ENCODE measurements at places on chromosomes 7 and 10.

GRCh38 chr10:118321724-118322575, 20.2 kb downstream of the FAM204A start:
- DNase-seq: no peak

- DNase-seq: no peak
Observed at GRCh38 chr7:29924684-29925083, 64.9 kb downstream of the SCRN1 start.

- no peak for DNase-seq
Observed at GRCh38 chr10:5390607-5391205, 13.9 kb downstream of the TUBAL3 start.

- no peak for DNase-seq
Observed at GRCh38 chr10:74231375-74231774, 80.4 kb downstream of the ADK start.

GRCh38 chr7:134660961-134661376, 14.3 kb downstream of the BPGM start:
- DNase-seq: no peak

GRCh38 chr7:100545360-100546128, 6.5 kb downstream of the AGFG2 start:
- no peak for DNase-seq

GRCh38 chr7:23654508-23654907, 25.5 kb upstream of the FAM221A start:
- no peak for DNase-seq

DNA sequence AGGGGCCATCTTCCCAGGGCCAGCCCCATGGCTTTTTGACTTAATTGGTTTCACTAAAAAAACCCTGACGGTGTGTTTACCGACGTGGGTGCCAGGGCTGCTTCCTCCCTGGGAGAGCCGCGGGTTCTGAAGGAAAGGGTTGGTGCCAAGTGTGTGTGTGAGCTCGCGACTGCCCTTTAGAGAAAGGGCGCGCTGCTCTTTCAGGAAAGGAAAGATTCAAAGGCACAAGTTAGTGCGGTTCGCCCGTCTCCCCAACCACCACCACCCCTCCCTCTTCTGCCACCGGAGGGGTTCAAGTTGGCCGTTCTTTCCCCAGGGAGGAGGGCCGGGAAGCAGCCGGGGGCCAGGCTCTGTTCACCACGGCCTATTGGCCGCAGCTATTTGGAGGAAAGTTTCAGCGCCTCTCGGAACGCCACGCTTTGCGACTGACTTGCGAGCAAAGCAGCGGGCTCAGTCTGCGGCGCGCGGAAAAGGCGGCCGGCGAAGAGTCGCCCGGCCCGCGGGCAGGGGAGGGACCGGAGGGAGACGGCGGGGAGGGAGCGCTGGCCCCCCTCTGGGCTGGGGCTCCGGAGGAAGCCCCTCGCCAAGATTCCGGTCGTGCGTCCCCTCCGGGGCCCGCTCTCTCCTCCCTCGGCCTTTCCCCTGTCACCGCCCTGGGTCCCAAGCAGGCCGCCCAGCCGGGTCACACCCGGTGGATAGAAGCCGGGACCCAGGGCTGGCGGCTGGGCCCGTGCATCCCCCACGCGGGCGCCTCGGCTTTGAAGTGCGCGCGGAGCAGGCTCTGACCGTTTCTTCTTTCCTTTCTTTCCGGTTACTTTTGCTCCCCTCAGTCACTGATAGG, 165.9 kb upstream of the PPP1R3A start:
- DNase-seq: no peak

GRCh38 chr10:50025627-50026026, 37.4 kb downstream of the AGAP6 start:
- peak; percentile 95 for DNase-seq

GRCh38 chr10:43320226-43320625, 51.2 kb upstream of the FXYD4 start:
- DNase-seq: no peak

- DNase-seq: no peak
Observed at GRCh38 chr7:151172273-151173141, 5.0 kb upstream of the GBX1 start.

- DNase-seq: no peak
Observed at GRCh38 chr10:124145109-124145870, 51.9 kb upstream of the CHST15 start.

- no peak for DNase-seq
Observed at GRCh38 chr7:150400008-150400787, 21.1 kb downstream of the ZNF775 start.

GRCh38 chr7:37656913-37657530, 26.5 kb upstream of the GPR141 start:
- DNase-seq: no peak

- DNase-seq: no peak
Observed at GRCh38 chr7:157276091-157276561, 60.7 kb upstream of the DNAJB6 start.

DNA sequence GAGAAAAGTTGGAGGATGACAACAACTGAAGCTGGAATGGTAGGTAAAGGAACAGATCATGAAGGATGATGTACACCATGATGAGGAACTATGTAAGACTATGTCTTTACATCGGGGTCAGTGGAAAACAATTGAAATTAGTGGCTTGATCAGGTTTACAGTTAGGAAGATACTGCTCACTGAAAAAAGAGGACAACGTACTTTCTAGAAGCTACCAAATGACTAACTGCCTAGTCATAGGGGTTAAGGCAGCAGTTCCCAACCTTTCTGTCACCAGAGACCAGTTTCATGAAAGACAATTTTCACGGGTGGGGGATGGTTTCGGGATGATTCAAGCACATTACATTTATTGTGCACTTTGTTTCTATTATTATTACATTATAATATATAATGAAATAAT, 91.6 kb upstream of the ANKRD1 start:
- DNase-seq: no peak

- no peak for DNase-seq
Observed at GRCh38 chr10:89255793-89256192, 4.2 kb upstream of the LIPA start.

DNA sequence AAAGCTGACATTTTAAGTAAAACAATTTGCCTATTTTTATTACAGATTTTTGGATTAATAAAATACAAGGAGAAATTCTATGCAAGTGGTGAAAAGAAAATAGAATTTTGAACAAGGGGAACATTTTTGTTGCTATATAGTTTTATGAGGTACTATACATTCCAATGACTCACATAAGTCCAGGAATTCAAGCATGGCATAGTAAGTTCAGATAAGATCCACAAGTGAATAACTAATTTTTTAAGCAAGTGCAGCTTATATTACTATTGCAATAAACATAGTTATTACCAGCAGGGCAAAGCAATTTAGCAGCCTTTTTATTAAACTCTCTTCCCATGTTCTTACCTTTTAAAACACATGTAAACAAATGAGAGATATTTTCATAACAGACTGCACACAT, 1123.5 kb upstream of the LRRN3 start:
- DNase-seq: no peak

DNA sequence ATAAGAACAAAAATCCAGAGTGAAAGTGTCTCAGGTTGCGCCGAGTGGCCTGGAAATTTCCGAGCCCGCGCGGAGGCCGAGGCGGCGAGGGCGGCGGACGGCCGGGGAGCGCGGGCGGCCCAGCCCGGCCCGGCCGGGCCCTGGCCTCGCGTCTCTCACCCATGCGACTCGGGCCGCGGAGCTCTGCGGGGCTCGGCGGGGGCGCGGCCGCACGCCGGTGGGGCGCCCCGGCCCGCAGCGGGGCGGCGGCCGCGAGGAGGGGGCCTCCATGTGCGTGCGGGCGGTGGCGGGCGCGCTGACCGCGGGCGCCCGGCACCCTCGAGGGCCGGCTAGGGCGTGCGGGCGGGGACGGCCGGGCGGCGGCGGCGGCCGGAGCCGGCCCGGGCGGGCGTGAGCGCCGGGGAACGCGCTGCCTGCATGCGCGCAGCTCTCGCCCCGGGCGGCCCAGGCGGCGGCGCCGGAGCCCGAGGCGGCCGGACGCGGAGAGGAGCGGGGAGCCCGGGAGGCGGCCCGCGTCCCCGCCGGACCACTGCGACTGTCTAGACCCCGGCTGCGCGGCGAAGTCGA, 302 bp upstream of the EN2 start:
- no peak for DNase-seq

DNA sequence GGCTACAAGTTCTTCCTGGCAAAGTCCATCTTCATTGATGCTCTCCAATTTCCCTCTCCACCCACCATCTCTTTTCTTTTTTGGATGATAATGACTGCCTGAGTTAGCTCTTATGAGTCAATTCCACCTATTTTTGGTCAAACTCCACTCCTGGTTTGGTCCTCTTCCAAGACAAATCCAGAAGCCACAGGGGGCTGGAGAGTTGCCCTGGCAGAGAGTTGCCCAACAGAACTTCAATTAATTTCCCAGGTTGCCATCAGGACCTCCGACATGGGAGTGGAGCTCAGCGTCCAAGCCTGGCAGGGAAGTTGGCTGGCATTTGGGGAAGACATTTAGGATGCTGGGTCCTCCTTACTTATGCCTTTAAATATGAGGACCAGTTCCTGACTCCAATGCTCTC, 29.2 kb upstream of the KCNMA1 start:
- no peak for DNase-seq

DNA sequence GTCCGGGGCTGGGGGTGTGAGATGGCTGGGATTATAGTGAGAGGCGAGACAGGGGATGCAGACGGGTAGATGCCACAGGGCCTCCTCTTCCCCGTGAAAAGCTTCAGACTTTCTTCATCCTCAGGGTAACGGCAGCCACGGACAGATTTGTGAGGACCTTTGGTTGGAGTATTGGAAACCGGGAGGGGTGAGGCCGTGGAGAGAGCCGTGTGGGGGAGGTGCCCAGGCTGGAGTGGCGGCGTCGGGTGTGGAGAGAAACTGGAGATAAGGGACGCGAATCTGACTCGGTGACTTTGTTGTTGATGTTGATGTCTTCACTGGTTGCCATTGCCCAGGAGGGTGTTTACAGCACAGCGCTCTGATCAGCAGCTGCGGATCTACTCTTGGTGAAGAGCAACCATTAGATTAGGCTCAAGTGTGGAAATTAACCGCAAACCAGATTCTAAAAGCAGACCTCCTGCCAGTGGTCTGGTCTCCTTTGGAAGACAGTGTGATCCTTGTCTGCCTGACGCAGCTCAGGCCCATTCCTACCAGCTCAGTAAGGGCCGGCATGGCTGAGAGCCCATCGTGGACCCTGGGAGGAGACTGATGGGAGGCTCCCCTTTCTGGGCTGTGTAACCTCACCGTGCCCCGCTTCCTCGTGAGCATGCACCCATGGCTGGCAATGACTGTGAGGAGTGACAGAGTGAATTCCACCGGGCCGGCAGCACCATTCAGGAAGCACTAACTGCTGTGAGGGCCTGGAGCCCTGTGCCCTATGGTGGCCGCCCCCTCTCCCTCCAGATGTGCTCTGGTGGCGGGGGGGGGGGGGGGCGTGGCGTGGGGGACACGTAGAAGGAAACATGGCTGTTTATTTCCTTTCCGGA, 90.3 kb downstream of the INPP5A start:
- no peak for DNase-seq

DNA sequence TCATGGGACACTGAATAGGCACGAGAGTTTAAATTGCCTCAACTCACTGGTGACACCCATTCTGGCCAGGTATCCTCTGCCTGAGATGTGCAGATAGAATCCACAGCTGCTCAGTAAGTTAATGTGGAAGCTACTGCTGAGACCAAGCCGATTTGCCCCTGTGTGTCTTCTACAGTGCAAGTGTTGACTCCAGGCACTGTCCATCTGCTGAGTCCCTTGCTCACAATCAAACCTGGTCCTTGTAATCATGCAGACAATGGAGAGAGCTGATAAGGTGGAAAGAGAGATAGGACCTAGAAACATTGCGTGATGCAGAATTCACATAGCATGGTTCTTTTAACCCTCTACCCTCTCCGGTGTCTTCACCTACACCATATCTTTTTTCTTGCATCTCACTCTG, 101.4 kb downstream of the ITGB8 start:
- no peak for DNase-seq

DNA sequence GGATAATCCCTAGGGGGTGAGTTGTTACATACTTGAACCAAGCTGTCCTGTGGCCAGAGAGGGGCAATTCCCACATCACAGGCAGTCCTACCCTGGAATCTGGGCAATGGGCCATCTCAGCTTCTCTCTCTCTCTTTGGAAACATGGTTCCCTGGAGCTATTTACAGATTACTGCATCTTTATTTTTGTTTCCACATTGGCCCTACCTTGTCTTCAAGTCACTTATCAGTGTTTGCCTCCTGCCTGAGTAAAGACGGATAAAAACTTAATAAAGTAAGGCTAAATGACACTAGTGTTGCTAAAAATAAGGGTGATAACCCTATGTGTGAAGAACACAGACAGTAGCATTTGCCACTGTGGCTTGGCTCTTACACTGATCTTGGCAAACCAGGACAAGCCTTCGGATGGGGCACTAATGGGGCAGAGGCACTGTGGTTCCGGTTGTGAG, 228.2 kb downstream of the GFRA1 start:
- DNase-seq: no peak

DNA sequence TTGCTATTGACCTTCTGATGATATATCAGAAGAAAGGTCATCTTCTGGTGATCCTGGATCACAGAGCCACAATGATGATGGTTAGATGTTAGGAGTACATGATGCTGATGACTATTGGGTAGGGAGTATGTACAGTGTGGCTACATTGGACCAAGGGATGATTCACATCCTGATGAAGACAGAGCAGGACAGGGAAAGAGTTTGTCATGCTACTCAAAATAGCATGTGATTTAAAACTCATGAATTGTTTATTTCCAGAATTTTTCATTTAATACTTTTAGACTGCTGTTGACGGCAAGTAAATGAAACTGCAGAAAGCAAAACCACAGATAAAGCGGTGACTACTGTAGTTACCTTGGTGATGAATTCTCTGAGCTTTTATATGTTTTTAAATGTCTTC, 397.3 kb downstream of the PPP1R3A start:
- DNase-seq: no peak

DNA sequence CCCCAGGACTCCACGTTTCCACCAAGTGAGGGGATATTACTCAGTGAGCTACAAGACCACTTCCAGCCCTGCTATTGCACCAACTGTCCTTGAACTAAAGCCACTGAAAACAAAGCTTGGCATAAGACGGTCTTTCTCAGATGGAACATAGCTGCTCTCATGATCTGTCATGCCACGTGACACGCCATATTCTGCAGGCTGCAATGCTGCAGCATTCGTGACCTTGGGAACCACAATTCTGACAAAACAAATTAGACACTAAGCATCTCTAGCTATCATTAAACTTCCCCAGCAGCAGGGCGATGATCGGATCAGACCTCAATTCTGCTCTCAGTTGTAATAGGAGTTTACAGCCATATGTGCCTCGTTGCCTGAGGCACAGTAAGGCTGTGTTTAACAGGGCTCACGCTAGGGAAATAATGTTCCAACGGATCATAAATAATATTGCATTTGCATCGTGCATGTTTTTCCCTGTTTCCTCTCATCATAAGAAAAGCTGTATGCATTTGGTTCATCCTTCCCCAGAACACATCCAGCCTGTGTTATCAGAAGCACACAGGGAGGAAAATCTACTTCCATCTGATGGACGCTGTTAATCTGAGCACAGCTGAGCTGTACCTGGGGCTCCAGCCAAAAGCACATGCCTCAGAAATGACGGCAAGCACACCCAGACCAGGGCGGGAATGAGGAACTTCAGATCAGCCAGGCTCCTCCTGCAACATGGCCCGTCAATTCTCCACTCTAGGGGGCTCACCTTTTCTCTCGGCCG, 38.6 kb upstream of the CNPY1 start:
- DNase-seq: no peak
